Neural progenitor cell (in vitro differentiated cells): ENCODE measurements at places on chromosomes 1 and 21.

GRCh38 chr1:65423884-65424572, 3.6 kb downstream of the LEPR start:
- no peak for DNase-seq

- no peak for DNase-seq
Observed at GRCh38 chr1:38455829-38456530, 403.6 kb downstream of the RRAGC start.

DNA sequence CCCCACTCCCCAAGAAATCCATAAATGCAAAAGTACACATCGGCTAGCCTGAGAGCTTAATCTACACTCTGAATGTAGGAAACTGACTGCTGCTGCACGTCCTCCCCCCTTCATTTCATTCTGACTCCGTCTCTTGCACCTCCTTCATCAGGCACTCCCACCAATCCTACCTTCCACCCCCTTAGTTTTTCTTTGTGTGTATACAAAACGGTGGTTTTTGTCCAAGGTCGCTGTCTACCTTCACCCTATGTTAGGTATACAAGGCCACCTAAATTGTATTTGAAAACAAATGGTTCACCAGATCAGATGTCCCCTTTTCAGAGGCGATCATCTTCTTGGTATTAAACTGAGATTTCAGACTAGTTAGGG, 1.9 kb downstream of the WDR26 start:
- DNase-seq = peak; percentile 8

GRCh38 chr1:155169541-155169940, 3.6 kb downstream of the KRTCAP2 start:
- DNase-seq = no peak

DNA sequence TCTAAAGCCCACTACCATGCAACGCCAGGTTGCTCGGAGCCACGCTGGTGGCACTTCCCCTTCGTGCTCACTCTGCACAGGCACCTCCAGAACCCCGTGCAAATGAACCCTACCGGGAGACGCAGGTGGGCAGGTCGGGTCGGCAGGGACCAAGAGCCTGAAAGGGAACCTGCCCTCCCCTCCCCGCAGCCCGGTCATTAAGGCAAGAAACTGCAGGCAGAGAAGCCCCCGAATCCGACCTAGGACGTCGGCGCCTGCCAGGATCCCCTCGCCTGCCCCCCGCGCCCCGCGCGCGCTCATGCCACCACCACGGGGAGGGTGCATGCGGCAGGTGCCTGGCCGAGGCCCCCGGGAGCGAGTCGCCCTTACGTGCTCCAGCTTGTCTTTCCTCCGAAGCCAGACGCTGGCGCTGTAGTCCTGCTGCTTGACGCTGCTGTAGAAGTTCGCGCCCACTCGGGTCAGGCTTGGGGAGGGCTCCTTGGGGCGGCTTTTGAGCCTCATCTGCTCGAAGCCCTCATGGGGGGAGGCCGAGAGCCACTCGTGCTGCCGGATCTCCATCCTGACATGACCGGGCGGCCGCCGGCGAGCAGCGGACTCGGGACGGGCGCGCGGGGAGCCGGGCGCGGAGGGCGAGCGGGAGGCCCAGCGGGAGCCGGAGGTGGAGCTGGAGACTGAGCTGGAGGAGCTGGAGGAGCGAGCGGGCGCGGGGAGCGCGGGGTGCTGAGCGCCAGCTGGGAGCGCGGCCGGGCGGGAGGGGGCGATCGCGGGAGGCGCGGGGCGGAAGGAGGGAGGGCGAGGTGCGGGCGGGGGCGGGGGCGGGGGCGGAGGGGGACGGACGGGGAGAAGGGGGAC, 552 bp downstream of the PLD5 start:
- peak; percentile 85 for DNase-seq

- DNase-seq = peak; percentile 54
Observed at GRCh38 chr1:67604778-67605177, 80.2 kb upstream of the GADD45A start.

DNA sequence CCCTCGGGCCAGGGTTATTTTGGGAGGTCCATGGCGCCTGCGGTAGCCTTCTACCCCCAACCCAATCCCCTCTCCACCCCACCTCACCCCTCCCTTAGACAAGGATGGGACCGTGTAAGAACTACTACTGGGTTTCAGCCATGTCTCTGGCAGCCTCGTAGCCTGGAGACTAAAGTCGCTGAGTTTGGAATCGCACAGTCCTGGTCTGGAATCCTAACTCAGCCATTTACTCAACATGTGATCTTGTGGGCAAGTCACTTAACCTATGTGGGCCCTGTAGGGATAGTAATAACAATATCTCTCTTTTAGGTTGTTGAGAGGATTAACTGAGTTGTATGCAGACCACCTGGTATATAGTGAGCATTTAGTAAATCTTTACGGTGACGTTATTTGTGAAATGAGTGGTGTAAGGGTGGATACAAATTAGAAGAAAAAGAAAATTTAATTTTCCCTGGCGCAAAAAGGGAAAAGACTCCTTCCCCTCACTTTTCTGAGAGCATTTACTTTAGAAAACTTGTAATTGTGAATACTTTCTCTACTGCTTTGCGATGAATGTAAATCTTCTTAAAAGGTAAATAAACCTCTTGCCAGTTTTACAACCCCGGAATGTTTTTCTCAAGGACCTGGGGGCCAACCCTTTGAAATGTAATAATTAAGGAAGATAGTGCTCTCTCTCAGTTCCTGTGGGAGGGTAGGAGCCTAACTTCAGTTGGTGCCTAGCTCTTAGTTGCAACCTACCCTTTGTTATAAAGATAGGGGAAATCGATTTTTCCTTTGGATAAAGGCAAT, 615 bp upstream of the MRPS15 start:
- no peak for DNase-seq

GRCh38 chr1:93495911-93496310, 48.0 kb downstream of the FNBP1L start:
- DNase-seq = no peak

- DNase-seq = no peak
Observed at GRCh38 chr1:51147394-51147793, 45.4 kb downstream of the C1orf185 start.

- DNase-seq = peak; percentile 81
Observed at GRCh38 chr1:92485381-92486250, 1.1 kb downstream of the GFI1 start.

GRCh38 chr1:212951126-212951946, 995 bp downstream of the VASH2 start:
- DNase-seq = peak; percentile 52

DNA sequence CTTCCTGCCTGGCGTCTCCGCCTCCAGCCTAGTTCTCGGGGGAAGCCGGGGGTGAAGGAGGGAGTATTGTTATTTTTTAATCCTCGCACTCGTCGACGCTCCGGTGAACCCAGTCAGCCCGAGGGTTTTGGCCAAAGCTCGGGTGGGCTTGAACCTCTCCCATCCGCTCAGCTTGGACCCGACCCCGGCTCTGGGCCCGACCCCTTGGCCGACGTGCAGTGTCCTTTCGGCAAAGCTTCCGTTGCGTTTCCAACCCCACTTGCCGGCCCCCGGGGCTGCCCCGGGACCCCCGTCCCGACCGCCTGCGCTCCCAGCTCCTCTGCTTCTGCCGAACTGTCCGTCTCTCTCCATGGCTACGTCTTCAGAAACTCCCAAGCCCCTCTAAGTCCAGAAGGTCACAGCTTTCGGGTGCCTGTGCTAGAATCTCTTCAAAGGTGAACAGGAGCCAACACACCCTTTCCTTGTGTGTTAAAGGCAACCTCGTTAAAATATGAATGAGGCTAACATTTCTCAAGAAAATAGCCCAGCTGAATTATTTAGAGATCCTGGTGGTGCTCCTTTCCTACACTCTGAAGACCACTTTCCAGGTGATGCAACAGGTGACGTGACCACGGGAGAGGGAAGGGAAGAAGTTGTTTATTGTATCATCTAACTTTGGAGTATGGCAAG, 647 bp downstream of the DESI2 start:
- DNase-seq = no peak

DNA sequence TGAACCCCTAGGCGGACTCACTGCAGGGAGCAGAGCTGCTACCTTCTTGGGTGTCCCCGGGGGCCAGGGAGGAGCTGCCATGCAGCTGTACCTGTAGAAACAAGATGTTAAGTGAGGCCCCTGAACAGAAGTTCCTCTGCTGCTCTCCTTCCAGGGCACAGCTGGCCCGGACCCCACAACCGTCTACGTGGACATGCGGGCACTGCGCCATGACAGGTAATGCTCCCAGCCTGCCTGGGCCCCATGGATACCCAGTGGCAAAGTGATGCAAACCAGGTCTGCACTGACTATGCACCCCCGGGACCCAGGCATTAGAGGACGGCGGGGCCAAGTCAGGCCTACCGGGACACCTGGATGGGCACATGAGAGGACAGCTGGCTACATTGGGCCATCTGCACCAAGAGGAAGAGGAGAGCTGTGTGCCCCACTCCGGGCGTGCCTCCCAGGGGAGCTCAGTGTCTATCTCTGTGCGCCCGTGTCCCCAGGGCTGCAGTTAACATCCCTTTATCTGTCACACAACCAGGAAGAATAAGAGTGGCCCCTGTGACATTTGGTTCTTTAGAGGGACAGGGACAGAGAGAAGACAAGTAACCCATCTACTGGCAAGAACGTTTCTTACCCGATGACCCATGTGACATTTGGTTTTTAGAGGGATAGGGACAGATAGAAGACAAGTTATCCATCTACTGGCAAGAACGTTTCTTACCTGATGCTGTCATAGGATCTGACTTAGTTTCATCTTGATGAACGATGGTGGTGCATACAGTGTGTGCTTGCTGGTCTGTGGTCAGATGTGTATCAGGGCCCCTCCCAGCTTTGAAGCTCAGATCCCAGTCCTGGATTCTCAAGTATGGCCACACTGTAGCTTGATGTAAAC, 44.1 kb downstream of the S100B start:
- DNase-seq = no peak

- DNase-seq = no peak
Observed at GRCh38 chr1:8028571-8028910, 2.4 kb upstream of the ERRFI1 start.
